ENCODE measurements at places on chromosomes 6 and 20.

DNA sequence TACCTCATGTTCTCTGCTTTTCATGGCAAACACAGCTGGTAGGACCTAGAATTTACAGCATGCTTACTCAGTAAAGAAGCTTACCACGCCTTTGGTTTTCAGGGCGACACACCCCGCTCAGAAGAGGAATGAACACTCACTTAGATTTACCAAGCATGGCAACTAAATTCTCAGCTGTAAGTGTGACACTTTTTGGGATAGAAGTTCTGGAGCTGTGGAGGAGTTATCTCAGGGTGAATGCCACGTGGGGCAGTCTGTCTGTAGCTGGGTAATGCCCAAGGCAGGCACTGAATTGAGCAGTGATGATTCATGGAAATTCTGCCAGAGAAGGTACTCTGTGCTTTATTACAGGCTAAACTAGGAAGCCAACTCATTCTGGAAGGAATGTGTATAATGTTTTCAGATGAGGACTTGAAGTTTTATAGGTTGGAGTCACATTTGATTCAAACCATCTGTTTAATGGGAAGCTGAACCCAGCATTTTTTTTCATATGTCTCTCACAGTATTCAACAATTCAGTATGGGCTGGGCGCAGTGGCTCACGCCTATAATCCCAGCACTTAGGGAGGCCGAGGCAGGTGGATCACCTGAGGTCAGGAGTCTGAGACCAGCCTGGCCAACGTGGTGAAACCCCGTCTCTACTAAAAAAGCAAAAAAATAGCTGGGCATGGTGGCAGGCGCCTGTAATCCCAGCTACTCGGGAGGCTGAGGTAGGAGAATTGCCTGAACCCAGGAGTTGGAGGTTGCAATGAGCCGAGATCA lies 3.5 kb upstream of the PRIM2 start:
- DNase-seq: peak; percentile 99

GRCh38 chr6:79170959-79171358 lies 63.5 kb downstream of the HMGN3 start:
- no peak for DNase-seq

DNA sequence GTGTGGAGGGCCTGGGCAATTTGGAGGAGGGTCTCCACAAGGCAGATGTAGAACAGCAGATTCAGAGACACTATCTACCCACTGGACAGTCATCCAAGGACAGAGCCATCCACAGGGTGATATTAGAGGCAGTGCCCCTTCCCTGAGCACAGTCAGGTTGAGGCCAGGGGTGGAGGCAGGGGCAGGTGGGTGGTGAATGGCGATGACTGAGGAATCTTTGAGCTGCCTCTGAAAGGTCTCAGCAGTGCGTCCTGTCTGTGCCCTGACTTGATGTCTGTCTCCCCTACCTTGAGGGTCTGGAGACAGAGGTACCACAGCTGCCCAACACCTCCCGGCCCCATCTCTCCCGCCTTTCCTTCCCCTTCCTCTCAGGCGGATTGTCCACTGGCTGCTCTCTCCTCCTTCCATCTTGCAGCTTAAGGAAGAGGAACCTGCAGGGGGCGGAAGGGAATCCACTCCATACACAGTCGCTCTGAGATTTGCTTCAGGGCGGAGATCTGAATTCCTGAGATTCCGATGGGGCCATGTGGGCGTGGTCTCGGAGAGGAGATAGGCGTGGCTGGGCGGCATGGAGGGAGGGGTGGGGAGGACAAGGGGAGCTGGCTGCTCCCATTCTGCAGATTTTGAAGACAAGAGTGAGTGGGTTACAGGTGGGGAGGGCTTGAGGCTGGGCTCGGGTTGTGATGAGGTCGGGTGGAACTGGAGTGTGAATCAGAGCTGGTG lies 1.7 kb downstream of the MUCL3 start:
- peak; percentile 79 for DNase-seq

DNA sequence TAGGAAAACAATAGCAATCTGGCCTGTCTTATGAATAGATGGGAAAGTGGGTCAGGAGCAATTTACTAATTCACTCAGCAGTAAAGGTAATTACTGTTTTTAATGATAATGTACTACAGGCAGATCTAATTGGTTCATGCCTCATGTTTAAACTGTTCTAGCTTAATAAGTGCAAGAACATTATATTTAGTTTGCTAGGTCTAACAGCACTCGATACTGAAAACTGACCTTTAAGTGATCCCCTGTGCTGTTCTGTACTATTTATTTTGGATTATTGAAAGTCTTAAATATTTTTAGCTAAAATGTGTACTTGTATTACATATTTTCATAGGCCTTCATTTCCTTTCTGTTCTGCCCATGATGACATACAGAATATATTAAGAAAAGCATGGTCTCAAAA lies 998.0 kb upstream of the GJE1 start:
- no peak for DNase-seq

DNA sequence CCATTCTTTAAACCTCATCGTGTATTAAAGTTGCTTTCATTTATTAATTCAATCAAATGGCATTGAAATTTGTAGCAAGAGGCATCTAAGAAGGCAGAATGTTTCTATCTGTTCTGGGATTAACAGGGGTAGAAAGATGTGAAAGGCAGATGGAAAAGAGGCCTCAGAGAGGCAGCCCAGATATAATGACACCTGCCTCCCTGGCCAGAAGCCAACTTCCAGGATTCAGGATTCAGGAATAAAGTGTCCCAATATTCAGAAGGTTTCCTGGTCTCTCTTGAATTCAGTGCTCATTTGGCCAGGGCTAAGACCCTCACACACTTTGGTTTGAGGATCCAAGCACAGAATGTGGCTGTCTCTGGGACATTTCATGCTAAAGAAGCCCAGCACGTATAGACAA lies 39.9 kb downstream of the HLA-B start:
- no peak for DNase-seq

DNA sequence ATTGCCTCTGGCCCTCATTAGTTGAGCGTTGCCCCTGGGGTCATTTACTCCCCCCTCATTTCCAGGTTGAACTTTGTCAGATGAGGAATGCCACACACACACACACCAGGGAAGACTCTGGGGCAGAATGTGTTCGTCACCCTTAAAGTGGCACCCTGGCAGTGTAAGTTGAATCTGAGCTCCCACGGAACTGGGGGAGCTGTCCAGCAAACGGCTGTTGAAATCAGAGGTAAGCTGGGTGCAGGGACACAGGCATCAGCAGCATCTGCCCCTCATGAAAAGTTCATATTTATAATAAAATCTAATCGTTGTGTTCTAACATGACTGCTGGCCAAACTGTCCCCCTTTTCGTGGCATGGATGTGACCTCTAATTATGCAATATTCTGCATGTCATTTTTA lies 4.3 kb upstream of the MC3R start:
- no peak for DNase-seq

- no peak for DNase-seq
Measured at GRCh38 chr20:12875510-12875909, 133.3 kb upstream of the SPTLC3 start.

DNA sequence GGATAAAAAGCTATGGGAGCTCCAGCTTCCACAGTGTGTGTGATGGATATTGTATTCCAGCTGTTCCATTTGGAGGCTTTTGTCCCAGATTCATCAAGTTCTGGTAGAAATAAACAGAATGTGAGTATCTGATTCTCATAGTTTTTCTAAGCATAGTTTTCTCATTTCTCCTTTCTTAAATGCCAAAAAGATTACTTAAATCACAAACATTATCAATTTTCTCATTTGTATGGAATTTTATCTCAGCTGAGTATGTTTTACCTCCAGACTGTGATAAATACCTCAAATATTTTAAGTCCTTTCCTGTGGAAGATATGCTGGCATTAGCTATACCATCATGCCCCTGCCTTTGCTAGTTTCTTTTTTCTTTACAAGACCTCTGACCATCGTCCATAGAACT lies 767.3 kb downstream of the TFAP2A start:
- DNase-seq: no peak

GRCh38 chr6:110530671-110531070 lies 54.3 kb upstream of the SLC22A16 start:
- no peak for DNase-seq

- DNase-seq: no peak
Measured at GRCh38 chr6:73364121-73364520, 1.7 kb downstream of the KHDC3L start.

DNA sequence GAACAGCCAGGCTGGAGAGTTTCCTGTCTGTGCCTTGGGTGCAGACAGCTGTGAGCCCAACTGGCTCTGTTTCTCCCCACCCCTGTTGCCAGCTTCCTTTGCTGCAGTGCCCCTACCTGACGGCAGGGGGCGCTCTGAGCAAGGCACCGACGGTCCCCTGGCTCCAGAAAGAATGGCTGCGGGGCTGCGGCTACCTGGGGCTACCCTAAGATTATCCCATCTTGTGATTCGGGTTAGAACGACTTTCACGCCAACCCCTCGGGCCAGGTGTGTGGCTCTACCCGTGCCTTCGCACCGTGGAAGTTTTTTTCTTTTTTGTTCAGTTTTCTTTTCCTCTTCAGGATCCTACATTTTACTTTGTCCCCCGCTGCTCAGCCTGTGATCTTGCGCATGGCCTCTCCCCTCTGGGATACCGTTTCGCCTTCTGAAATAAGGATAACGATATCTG lies 33.4 kb upstream of the AAR2 start:
- peak; percentile 11 for DNase-seq

GRCh38 chr6:122839472-122839871 lies 50.4 kb downstream of the SMPDL3A start:
- DNase-seq: peak; percentile 25

GRCh38 chr6:782141-782540 lies 89.2 kb upstream of the EXOC2 start:
- no peak for DNase-seq

Data from HFF-Myc (cell line).